Stimulated activated CD8-positive, alpha-beta memory T cell treated with anti-CD3 and anti-CD28 coated beads, Interleukin-4, amount 100 ng/mL, for 4 hours (primary cell): ENCODE measurements at places on chromosomes 1 and 21.

DNA sequence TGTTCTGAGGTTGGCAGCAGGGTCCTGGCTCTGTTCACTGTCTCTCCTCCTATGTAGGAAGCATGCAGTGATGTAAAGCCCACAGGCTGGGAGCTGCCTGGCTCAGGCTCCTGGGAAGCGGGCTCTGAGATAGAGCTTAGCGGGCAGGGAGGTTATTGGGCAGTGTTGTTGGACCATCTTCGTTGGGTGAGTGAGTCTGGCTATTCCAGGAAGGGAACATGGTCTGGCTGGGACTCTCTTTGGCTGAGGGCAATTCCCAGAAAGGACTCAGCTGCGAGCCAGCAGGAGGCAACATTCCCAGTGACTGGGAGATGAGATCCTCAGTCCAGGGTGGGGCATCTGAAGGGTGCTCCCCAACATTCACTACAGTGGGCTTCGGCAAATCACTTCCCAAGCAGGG is 96.2 kb downstream of the CCDC185 start:
- no peak for DNase-seq

GRCh38 chr21:40680311-40680710 is 166.6 kb downstream of the DSCAM start:
- DNase-seq: no peak

- no peak for DNase-seq
Measured at GRCh38 chr1:13487957-13488356, 25.8 kb downstream of the LRRC38 start.

GRCh38 chr1:10782491-10783244 is 13.8 kb downstream of the CASZ1 start:
- DNase-seq: no peak

- DNase-seq: no peak
Measured at GRCh38 chr1:77541162-77541545, 141.3 kb downstream of the ZZZ3 start.

GRCh38 chr1:151782741-151783140 is 7.6 kb downstream of the TDRKH start:
- DNase-seq: no peak

DNA sequence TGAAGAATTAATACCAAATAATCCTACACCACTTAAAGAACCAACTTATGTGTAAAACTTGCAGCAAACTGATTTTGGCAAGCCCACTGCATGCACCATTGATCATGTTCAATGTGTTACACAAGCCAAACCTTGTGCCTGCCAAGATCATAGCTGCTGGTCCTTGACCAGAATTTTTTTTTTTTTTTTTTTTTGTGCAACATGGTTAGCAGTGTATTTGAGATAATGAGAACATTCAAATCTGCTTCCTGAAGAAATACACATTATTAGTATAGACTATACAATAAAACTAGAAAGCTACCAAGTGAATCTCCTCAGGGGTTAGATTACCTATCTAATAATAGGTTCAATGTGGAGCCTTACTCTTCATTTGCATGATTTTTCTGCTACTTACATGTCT is 421.0 kb downstream of the MRPL39 start:
- DNase-seq: no peak

GRCh38 chr21:17726047-17726829 is 92.9 kb downstream of the C21orf91 start:
- DNase-seq: no peak
